Heart right ventricle (tissue), 16 donors: ENCODE measurements at places on chromosomes 16 and 17.
A peak's percentile ranks its signal among the peaks of the same experiment; 100 is the strongest.

DNA sequence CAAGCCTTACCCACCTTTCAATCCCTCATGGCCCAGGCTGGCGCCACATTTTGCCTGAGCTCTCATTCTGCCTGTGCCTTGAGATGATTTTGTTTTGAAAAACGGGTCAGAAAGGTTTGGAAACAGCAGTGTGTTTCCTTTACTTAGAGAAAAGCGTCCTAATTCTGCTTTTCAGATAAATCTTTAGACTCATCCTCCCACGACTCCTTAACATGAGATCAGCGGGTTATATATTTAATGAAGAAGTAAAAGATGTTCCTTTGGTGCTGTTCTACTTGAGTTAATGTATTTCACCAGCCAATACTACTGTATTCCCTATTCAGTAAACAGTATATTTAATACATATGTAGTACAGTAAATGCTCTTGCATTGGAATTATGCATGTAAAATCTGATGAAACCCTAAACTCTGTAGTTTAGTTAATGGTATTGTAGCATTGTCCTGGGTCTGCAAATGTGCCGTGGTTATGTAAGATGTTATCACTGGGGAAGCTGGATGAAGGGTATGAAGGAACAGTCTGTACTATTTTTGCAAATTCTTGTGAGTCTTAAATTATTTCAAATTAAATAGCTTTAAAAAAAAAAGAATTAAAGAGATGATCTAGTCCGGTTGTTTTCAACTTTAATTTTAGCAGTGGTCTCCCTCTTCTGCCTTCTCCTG lies 199.4 kb upstream of the CACNG5 start:
- no peaks in the 10 kb centered on the region for H3K4me1 ChIP-seq
- H3K27me3 ChIP-seq = no peaks in the 10 kb centered on the region
- no peak overlapping the region for H3K4me3 ChIP-seq
- H3K36me3 ChIP-seq = no peaks in the 10 kb centered on the region

GRCh38 chr17:78387977-78388941 lies 9.8 kb downstream of the PGS1 start:
- H3K4me3 ChIP-seq = no peak overlapping the region
- H3K27ac ChIP-seq = peak overlapping the region; percentile 70
- H3K36me3 ChIP-seq = no peaks in the 10 kb centered on the region
- no peaks in the 10 kb centered on the region for H3K27me3 ChIP-seq

GRCh38 chr16:69393898-69394849 lies 8.4 kb upstream of the TERF2 start:
- H3K4me1 ChIP-seq = peaks cover 46% of the 10 kb centered on the region
- H3K27me3 ChIP-seq = no peaks in the 10 kb centered on the region
- H3K4me3 ChIP-seq = no peak overlapping the region
- DNase-seq = no peak
- H3K27ac ChIP-seq = peak overlapping the region; percentile 56
- H3K36me3 ChIP-seq = no peaks in the 10 kb centered on the region

- no peaks in the 10 kb centered on the region for H3K36me3 ChIP-seq
- no peak overlapping the region for H3K27ac ChIP-seq
- DNase-seq = no peak
- no peaks in the 10 kb centered on the region for H3K27me3 ChIP-seq
- H3K4me3 ChIP-seq = no peak overlapping the region
These were observed 23.0 kb downstream of the CDH5 start for GRCh38 chr16:66389256-66390176.

DNA sequence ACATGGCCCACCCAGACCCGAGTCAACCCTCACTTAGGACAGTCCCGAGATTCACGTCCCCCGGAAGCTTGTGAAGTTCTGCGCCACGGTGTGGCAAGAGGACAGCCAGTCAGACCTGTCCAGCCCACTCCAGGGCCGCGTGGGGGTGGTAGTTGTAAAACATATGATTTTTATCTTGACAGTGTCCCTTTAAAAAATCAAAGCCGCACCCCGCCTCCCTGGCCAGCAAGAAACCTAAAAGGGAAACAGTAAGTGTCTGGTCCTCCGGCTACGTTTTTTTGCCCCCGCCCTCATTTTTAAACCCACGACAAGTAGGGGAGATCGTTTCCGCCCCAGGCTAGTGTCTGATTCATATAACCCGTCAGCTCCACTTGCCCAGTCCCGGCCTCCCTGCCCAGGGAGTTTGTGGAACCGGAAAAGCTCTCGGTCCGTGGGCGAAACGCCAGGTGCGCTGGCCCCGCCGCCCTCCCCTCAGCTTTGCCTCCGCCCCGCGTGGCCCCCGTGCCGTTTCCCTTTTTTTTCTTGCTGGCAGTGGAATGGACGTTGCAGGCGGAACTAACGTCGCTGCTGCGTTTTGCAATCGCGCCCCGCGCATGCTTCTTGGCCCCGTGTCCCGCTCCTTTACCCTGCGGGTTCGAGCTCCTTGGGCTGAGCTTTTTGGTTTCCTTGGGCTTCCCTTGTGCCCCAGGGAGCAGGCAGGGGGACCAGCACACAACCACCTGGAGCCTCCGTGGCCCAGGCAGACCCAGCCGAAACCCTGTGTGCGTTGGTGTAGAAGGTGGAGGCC lies 13.3 kb upstream of the NUDT16L1 start:
- H3K4me1 ChIP-seq = peaks cover 45% of the 10 kb centered on the region
- peak overlapping the region; percentile 40 for H3K4me3 ChIP-seq
- no peaks in the 10 kb centered on the region for H3K27me3 ChIP-seq
- H3K36me3 ChIP-seq = no peaks in the 10 kb centered on the region
- H3K27ac ChIP-seq = peak overlapping the region; percentile 83
- peak; percentile 59 for DNase-seq

DNA sequence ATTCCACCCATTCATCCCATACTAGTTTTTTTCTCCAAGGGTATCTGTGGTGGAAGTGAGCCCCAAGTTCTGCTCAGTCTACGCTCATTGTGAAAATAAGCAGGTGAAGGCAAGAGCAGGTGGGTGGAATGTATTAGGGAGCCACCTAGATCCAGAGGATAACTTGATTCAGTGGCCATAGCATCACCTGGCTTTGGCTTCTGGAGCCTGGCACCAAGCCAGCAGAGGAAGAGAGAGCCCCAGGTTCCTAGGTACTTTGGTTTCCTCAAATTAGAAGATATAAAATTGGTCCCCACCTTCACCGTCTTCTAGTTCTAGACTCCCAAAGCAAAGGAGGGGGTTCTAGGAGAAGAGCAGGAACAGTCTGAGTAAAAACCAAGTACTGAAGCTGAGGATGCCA lies 4.1 kb downstream of the FXR2 start:
- no peak for DNase-seq
- peaks cover 31% of the 10 kb centered on the region for H3K36me3 ChIP-seq
- no peak overlapping the region for H3K4me3 ChIP-seq
- no peaks in the 10 kb centered on the region for H3K27me3 ChIP-seq
- peaks cover 56% of the 10 kb centered on the region for H3K4me1 ChIP-seq

GRCh38 chr16:29789775-29790182 lies 772 bp upstream of the KIF22 start:
- DNase-seq = no peak
- no peaks in the 10 kb centered on the region for H3K27me3 ChIP-seq
- peak overlapping the region; percentile 76 for H3K4me3 ChIP-seq

DNA sequence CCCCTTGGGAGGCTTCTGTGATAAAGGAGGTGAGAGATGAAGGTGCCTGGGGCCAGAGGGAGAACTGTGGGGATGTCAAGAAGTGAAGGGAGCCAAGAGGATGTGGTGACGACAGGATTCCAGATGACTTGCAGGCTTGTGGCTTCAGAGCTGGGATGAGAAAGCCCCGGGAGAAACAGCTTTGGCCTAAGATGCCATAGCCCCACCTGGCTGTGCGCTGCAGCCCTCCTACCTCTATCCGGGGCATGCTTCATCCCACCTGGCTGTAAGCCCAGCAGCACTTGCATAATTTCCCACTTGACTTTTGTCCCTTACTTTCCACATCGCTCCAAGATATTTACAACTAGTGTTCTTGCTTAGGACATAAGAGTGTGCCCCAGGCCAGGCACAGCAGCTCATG lies 29.3 kb downstream of the GINS3 start:
- DNase-seq = peak; percentile 52
- H3K4me3 ChIP-seq = no peak overlapping the region
- peak overlapping the region; percentile 72 for H3K27ac ChIP-seq
- no peaks in the 10 kb centered on the region for H3K36me3 ChIP-seq

DNA sequence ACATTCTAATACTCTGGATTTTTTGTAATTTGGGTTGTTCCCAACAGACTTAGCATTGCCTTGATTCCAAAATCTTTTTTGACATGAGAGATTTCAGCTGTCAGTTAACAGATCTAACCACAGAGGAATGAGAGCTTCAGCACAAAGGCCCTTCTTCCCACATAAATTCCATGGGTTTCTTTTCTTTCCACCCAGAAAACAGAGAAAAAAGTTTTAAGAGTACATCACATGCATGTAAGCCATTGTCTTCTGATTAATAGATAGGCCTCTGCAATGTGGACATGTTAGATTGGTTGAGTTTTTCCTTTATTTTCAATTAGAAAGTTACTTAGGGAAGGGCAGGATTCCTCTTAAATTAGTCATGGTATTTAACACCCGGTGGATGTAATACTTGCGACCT lies 939 bp downstream of the MYH8 start:
- no peak for DNase-seq
- no peak overlapping the region for H3K27ac ChIP-seq
- H3K27me3 ChIP-seq = no peaks in the 10 kb centered on the region

DNA sequence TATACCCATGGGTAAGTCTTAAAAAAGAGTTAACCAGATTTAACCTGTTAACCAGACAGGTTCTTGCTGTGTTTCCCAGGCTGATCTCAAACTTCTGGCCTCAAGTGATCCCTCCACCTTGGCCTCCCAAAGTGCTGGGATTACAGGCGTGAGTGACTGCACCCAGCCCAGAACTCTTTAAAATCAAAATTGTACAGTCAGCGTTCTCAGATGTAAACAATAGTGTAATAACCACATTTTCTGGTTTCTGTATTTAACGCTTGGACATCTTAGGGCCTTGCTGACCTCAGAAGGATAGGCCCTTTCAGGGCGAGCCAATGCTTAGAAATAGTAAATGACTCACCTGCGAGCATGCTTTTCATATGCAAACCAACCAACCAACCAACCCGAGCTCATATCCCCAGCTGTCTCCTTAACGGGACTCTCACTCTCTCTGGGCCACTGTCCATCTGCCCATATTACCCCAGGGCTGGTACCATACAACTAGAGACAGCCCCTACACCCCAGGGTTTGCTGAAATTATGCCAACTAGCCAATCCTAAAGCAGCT lies 415.0 kb upstream of the XYLT1 start:
- H3K4me1 ChIP-seq = no peaks in the 10 kb centered on the region
- H3K27me3 ChIP-seq = no peaks in the 10 kb centered on the region
- no peak overlapping the region for H3K27ac ChIP-seq
- no peak for DNase-seq
- no peaks in the 10 kb centered on the region for H3K36me3 ChIP-seq
- no peak overlapping the region for H3K4me3 ChIP-seq

- H3K27ac ChIP-seq = peak overlapping the region; percentile 77
- DNase-seq = no peak
- no peaks in the 10 kb centered on the region for H3K27me3 ChIP-seq
- H3K4me1 ChIP-seq = peaks cover 23% of the 10 kb centered on the region
- peaks cover 3% of the 10 kb centered on the region for H3K36me3 ChIP-seq
- H3K4me3 ChIP-seq = no peak overlapping the region
These were observed 19.2 kb upstream of the MRPS23 start for GRCh38 chr17:57868910-57869616.

DNA sequence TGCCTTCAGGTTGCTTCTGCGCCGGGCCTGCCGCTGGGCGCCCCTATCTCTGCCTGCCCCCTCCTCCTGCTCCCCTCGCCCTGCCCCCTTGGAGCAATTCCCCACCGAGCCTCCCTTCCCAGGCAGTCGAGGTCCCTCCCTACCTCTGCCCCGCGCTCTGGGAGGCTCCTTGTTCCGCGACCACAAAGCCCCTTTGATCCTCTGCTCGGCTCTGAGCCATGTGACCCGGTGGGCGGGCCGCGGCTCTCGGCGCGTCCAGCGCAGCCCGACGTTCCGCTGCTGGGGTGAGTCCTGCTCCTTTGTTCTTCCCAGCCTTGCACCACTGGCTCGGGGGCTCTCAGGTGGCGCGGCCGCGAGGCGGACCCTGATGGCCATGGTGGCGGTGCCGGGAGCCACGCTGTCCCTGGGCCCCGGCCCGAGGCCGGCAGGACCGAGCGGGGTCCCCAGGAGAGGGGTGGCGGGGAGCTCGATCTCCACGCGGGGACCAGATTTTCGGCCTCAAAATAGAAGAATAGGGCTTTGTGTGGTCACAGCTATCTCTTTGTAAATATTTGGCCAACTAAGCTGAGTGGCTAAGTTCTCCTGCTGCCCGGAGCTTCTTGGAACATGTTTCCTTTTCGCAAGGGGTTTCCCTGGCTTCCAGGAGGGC lies 310.6 kb downstream of the SEC14L1 start:
- H3K4me1 ChIP-seq = peaks cover 67% of the 10 kb centered on the region
- peak overlapping the region; percentile 51 for H3K4me3 ChIP-seq
- H3K36me3 ChIP-seq = no peaks in the 10 kb centered on the region
- no peaks in the 10 kb centered on the region for H3K27me3 ChIP-seq

GRCh38 chr17:63998050-63998720 lies at the start of gene PRR29:
PRR29 (plus strand) TSS chr17:63998351; CDS start chr17:63998365, 14 bp downstream.
- peak; percentile 77 for DNase-seq
- H3K4me3 ChIP-seq = peak within 1 kb of the TSS; percentile 66
- peaks cover 30% of the 10 kb centered on the region for H3K4me1 ChIP-seq
- H3K27me3 ChIP-seq = peaks cover 31% of the 10 kb centered on the region
- no peaks in the 10 kb centered on the region for H3K36me3 ChIP-seq
